Panc1 (cell line): ENCODE measurements at places on chromosomes 2 and 18. TPM values are rescaled to one million over a fixed set of nuclear protein-coding genes. Genes with fewer than 3 reads are reported as not detected.
A peak's percentile ranks its signal among the peaks of the same experiment; 100 is the strongest.

DNA sequence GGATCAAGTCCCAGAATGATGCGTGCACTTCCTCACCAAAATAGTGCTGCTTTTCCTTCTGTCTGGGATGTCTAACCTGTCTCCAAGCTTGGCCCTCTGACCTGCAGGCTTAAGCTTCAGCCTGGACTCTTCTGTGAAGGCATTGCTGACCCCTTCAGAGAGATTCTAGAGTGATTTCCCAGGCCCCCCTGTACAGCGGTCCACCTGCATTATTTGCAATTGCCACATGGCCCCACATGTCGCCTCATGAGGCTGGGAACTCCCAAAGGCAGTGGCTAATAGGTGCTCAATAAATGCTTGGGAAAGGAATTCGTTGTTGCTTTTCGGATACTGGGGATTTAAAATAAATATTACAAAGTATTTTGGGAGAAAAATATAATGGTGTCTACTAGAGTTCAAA lies 32.3 kb upstream of the MEP1B start:
- no peak overlapping the region for H3K4me3 ChIP-seq
- H3K4me1 ChIP-seq = no peaks in the 10 kb centered on the region
- no peak for DNase-seq
- no peak overlapping the region for H3K27ac ChIP-seq

GRCh38 chr2:191637182-191638078 lies 40.5 kb upstream of the NABP1 start:
- peak overlapping the region; percentile 49 for H3K27ac ChIP-seq
- no peaks in the 10 kb centered on the region for H3K36me3 ChIP-seq
- H3K4me3 ChIP-seq = no peak overlapping the region
- H3K27me3 ChIP-seq = no peaks in the 10 kb centered on the region
- peak; percentile 87 for DNase-seq

GRCh38 chr18:67143028-67143427 lies 373.5 kb downstream of the DSEL start:
- H3K36me3 ChIP-seq = no peaks in the 10 kb centered on the region
- no peak for DNase-seq
- H3K4me3 ChIP-seq = no peak overlapping the region
- H3K27ac ChIP-seq = no peak overlapping the region
- no peaks in the 10 kb centered on the region for H3K4me1 ChIP-seq

Gene DSG1
- total RNA-seq = not detected
